ENCODE measurements at places on chromosomes 12 and 14.

GRCh38 chr14:69693145-69693544, 73.8 kb upstream of the SRSF5 start:
- peak; percentile 95 for DNase-seq

- no peak for DNase-seq
Measured at GRCh38 chr12:121023799-121024198, 7.5 kb upstream of the C12orf43 start.

DNA sequence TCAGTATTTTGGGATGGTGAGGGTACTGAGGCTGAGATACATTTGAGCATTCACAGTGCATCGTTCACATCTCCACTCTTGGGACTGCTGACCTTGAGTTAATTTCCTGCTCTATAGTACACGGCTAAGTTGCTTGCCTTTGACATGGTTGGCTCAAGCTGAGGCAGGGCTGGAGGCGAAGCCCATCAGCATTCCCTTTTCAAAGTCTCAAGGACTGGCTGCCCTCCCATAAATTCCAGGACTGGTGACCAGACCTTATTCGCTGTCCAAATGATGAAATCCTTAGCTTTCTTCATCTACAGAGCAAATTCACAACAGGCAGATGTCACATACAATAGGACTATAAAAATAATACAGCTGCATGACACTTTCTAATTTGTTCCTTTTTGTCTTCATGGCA, 85.9 kb downstream of the SSPN start:
- no peak for DNase-seq

- DNase-seq, result no peak
Measured at GRCh38 chr12:59067083-59067482, 146.8 kb upstream of the LRIG3 start.

DNA sequence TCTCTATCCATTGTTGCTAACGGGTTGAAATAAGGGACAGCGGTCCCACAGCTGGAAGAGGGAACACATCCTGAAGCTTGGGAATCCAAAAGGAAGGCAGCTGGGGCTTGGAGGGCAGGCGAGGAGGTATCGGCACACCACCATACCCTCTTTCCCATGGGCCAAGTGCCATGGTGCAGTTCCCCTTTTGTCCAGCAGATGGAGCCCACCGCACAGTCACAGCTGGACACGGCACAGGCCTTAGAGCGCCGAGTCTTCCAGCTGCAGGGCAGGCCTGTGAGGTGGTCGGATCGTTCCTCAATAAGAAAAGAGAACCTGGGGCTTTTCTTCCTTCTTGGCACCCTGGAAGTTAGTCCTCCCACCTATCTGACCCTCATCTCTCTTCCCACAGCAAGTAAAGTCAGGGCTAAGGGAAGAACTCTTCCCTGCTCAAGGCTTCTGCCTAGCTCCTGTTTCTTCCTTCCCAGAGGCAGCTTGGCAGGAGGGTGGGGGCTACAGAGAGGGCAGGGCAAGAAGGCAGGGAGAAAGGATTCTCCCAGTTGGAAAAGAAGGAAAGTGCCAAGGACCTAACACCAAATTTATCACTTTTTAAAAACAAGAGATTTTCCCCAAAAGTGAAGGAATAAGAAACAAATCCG, 8.6 kb downstream of the PPP1R1A start:
- peak; percentile 54 for DNase-seq

DNA sequence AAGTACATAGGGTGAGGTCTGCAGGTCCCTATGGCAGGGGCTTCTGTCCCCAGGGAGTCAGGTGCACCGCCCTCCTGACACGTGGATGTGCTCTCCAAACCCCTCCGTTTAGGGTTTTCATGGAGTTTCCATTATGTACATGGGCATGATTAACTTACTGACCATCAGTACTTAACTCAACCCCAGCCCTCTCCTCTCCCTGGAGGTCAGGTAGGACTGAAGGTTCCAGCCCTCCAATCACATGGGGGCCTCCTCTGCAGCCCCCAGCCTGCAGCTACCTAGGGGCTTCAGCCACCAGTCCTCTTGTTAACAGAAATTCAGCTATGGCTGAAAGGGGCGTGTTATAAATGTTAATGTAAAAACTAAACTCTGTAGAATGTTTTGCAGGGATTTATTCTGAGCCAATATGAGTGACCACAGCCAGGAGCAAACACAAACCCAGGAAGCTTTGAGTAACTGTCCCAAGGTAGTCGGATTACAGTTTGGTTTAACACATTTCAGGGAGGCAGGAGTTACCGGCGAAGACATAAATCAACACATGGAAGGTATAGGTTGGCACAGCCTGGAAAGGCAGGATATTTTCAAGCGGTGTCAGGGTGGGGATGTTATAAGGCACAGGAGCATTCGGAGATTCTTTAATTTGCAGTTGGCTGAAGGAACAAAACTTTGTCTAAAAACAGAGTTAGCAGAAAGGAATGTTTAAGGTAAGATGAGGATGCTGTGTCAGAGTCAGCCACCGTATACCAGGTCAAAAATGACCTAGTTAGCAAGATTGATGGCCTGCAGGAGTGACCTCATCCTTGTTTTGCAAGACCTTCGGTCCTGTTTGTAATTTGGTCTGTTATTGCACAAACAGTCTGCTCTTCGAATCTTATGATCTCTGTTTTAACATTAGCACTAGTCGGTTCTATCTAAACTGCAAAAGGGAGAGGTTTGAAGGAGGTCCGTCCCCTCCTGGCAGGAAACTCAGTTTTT, 75.2 kb downstream of the TNFAIP2 start:
- no peak for DNase-seq

GRCh38 chr12:85466890-85467289, 186.9 kb downstream of the ALX1 start:
- no peak for DNase-seq

- DNase-seq, result no peak
Measured at GRCh38 chr14:61899497-61899896, 137.3 kb downstream of the SNAPC1 start.

DNA sequence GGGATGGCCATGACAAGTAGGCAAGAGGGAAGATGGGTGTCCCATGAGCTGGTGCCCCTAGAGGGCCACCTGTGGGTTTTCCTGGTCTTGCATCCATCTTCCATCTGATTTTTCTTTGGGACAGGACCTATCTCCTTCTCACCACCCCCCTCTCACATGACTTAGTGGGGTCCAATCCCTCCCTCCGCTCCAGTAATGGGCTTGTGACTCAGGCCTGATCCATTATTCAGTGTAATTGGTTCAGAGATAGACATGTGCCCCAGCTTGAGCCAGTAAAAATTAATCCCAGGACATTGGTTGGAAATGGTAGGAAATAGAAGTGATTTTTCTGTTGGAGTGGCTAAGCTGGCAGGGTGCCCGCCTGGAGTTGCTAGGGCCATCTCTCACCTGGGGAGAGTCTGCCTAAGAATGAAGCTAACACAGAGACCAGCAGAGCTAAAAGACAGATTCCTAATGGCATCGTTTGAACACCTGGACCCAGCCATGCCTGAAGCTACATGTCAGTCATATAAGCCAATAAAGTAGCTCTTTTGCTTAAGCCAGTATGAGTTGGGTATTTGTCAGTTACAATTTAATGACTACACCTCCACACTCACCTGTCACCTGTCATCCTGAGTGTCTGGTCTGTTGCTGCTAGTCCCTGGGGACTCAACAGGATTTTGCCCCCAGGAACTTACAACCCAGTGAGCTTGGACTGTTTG, 14.7 kb downstream of the RASAL1 start:
- peak; percentile 15 for DNase-seq
